CD4-positive, alpha-beta T cell treated with Interleukin-17A for 1 hour (primary cell): ENCODE measurements at places on chromosomes 4 and X.

DNA sequence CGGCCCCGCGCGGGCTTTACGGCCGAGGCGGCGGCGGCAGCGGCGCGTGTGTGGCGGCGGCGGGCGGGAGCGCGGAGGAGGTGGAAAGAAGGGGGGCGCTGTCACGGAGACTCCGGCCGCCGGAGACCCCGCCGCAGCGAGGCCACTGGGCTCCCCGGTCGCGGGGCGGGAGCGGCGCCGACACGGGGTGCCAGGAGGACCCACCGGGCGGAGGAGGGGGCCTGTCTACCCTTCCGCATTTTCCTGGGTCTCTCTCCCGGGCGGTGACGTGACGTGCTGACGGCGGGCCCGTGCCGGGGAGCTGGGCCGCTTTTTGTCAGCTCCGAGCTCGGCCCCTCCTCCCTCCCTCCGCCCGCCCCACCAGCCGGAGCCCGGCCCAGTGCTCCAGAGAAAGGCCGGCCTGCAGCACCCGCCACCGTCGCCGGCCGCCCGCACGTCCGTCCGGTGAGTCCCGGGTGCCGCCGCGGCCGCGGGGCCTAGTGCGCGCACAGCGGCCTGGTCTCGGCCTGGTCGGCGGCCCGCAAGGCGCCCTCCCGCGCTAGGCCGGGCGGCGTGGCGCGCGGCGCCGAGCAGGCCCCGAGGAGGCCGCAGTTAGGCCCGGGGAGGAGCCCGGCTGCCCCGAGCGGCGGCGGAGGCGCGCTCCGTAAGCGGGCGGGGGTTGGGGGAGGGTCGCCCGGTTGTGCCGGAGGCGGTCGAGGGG is at the start of gene ZFX:
ZFX (plus strand) TSS at position 379 of the 700 bp plus-strand sequence. CDS start 23,014 bp downstream, outside the sequence.
- peak; percentile 75 for DNase-seq

GRCh38 chr4:12409507-12410190 is 981.0 kb upstream of the HS3ST1 start:
- DNase-seq = no peak

DNA sequence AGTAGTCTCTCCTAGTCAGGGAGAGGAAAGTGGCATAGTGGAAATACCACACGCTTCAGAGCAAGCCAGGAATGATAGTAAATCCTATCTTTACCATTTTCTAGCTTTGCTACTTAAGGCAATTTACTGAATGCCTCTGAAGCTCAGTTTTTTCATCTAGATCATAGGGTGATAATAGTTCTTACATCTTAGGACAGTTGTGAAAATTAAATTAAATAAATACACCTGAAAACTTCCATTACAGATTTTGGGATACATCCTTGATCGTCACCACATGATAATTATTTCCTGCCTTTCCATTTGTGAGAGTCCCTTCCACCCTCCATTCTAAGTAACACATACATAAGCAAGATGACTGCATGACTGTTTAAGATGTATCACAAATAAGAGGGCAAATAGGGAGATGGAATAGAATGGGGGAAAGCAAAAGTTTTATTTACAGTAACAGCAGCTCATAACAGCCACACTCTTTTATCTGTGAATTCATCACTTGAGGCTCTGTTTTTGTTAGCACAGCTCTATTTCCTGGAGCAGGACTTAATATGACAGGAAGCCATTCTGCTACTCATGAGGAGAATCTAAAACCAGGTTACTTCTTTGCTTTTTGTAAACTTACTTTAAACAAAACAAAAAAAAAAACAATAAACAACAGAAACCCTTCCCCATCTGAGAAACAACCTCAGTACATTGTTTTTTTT is 13.4 kb downstream of the P2RY10 start:
- DNase-seq = no peak

GRCh38 chr4:99759346-99759984 is 57.2 kb upstream of the DAPP1 start:
- DNase-seq = no peak

DNA sequence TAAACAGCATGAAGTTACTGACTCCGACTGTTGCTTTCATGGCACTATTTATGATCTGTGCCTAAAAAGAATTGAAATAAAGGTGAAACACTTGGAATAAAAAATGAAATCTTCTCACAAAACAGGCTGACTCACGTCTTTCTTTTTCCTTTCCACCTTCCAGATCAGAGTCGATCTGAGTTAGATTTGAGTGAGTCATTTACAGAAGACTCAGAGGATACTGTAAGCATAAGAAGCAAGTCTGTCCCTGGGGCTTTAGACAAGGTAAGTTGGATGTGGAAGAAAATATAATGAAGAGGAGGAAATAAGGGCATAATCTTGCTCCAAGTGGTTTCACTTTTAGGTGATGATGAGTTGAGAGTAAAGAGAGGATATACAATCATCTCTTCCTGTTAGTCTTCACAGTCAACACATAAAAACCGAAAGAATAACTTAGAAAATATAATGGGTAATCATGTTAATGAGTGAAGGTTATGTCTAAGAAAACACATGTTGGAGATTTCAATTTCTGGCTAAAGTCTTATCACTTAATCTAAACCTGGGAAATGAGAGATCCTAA is 89.7 kb downstream of the SYTL5 start:
- DNase-seq = peak; percentile 0

DNA sequence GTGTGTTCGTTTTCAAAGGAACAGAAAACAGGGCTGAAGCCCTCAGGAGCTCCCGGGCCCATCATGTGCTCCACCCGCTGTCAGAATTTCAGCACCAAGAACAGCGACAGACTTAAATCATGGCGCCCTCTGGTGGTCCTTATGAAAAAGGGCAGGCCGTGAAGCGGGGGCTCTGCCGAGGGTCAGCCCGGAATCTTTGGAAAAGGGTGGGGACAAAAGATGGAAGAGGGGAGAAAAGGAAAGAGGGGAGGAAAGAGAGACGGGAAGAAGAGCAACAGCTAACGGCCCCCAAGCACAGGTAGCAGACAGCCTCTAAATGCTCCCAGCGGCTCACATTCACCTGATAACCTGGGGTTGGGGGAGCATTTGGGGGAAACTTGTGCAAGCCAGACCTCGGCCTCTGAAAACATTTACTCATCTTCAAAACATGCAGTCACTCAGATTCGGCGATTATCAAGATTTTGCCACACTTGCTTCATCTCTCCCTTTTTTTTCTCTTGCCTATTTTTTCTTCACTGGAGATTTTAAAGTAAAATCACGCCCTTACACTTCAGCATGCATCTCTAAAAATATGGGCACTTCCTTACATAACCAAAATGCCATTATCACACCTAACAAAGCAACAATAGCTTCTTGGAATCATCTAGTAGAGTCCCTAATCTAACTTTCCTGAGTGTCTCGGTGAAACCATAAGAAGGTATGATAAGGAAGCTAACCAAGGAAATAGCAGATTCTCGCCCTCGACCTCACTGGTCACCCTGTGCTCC is 28.1 kb upstream of the MAN2B2 start:
- DNase-seq = peak; percentile 48

DNA sequence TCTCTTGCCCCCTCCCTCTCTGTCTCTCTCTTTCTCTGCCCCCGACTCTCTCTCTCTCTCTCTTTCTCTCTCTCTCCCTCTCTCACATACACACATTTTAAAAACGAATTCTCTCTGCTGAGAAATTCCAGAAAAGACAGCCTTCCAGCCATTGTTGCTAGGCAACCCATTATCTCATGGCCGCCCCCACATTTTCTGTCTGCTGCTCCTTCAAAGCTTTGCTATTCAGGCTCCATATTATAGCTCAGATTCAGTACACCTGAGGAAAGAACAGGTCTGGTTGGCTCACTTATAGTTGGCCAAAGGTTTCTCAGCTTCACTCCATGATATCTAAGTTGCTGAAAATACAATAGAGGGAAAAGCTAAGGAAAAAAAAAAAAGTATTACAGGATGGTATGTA is 174.4 kb upstream of the RADX start:
- no peak for DNase-seq

DNA sequence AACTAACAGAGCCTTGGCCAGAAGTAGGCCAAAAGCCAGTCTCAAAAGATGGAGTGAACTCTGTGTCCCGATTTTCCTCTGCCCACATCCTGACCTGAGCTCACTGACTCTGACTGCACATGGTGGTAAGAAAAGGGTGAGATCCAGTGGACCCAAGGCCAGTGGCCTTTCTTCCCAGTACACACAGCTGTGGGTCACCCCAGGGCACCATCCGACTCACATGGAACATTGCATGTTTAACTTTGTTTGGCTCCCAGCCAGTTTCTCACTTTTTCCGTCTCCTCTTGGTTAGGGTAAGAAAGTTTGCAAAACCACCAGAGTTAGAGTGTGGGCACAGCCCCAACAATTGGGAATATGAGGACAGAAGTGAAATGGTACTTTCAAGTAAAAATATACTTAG is 69.8 kb downstream of the GAB1 start:
- no peak for DNase-seq

DNA sequence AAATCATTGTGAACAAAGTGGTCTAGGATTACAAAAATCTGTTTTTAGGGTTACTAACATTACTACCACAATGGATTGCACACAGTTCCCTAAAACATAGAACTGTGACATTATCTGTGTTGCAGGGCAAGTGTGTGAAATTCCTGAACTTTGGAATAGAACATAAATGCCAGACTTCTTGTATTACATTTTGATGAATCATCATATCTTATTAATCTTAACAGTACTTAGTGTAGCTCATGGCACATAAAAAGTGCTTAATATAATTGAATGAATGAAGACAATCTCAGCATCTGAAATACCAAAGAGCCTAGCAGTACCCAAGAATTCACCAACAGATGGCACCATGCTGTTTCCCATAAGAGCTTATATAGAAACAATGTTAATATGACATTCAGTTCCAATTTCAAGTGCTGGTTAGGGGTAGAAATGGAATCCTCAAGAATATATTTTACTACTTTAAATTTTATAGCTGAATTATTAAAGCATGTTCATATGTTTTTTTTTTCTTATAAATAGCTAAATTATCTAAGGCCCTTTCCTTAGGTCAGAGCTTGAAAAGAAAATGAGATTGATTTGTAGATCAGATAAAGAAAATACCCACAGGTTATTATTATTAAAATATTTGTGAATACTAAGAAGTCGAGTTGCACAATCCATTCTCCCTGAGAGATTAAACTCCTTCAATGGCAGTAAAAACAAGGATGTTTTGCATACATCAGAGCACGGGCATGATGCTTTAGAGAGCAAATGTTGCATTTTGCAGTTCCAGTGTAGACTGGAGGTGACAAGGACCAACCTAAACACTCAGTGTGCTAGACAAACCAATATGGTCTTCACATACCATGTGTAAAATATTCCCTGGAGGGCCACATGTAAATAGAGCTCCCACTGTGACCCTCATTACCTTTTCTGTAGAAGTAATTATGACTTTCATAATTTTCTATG is 25.7 kb upstream of the SHISA3 start:
- peak; percentile 13 for DNase-seq

DNA sequence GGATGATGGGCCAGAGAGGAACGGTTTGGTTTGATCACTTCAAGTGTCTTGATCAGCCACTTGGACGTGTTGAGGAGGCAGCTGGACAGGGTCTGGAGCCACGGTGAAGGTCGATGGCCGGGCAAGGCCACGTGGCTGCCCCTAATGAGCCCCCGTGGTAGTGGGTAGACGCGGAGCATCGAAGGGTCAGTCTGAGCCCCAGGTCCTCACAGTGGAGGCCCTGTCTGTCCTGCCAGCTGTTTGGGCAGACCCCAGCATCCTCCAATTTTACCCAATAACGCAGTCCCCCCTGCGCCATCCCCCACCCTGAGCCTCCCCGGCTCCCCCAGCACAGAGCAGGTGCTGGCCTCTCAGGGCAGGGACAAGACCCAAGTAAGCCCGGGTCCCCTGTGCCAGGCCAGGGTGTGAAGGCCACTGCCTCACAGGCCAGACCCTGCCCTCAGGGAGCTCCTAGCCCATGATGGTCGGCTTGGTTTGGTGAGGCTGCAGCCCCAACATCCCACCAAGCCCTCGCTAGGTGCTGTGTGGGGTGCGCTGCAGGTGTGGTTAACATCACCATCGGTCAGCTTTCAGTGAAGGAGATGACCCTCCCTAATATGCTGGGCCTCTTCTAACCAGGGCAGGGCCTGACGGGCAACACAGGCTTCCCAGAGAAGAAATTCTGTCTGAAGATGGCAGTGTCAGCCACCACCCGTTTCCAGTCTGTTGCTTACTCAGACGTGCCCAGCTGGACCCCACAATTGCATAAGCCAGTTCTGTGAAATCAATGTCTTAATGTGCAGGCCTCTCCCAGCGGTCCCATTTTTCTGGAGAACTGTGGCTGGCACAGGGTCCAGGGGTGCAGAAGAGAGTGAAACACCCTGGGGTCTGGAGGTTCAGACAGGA is 40.5 kb upstream of the NKX1-1 start:
- no peak for DNase-seq

DNA sequence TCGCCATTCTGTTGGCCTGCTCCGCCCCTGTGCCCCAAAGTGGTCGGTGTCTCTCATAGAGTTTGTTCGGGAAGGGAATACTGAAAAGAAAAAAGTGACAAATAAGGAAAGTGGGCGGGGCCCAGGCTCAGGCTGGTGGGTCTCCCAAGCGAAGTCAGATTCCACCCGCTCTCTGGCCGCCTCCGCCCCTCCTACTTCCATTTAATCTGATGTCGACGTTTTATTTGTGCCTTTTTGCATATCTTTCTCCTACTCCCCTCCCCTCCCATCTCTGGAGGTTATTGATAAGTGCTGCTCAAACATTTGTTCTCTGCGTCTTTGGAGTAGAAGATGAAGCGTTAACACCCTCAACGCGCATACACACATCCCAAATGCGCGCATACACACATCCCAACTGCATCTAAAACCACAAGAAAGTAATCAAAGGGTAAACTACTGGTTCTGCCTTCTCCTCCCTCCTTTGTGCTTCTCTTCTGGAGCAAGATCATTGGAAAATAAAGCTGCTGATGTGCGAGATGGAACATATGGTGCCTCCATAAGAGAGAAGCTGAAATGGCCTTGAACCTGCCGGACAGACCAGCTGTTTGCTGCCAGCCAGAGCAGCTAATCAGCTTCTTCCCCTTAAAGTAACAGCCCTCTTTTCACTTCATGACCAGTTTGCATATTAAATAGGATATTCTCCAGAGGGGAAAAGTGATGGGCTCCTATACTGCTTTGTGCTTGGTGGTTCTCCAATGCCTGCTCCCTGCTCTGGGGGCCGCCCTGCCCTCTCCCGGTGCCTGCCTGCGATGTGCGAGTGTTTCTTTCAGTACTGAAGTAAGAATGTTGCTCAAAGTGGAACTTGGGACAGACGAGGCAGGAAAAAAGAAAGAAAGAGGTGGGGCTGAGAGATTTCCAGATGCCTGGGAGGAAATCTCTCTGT is 3.1 kb downstream of the MAMLD1 start:
- DNase-seq = no peak

DNA sequence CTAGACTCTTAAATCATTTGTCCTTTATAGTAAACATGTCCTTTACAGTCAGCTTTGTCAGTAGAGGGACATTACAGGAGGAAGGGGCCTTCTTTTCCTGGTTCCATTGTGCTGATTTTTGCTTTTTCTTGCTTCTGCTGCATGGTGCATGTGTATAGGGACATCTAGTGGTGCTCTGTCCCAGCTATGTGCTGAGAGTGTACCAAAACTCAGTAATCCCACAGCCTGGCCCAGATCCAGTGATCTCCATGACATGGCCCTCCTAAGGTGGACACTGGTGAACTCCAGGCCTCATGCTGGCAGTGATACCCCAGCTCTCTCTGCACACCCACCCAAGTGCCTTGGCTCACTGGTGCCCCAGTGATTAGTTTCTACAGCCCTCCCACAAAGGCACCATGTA is 45.2 kb downstream of the MAGEB17 start:
- DNase-seq = no peak

GRCh38 chrX:98607739-98608138 is 1724.0 kb downstream of the RPA4 start:
- DNase-seq = no peak

GRCh38 chrX:13473442-13474163 is 95.8 kb upstream of the EGFL6 start:
- peak; percentile 30 for DNase-seq

GRCh38 chrX:78517124-78517523 is 142.0 kb downstream of the RTL3 start:
- DNase-seq = peak; percentile 84

GRCh38 chr4:138645289-138645688 is 370.3 kb upstream of the NOCT start:
- DNase-seq = no peak
